ENCODE measurements at places on chromosomes 13 and 19. TPM values are rescaled to one million over a fixed set of nuclear protein-coding genes. Genes with fewer than 3 reads are reported as not detected.

Gene ZNF888
- 0.74 TPM for total RNA-seq

Gene GJB2
- total RNA-seq: 2.4 TPM

Gene PRR20D
- total RNA-seq: not detected

Gene CTXN1
- 0.95 TPM for total RNA-seq

Gene ZNF415
- total RNA-seq: 0.33 TPM

Gene ATP4B
- total RNA-seq: not detected

Gene TMEM59L
- total RNA-seq: not detected

Gene C19orf25
- total RNA-seq: 32.0 TPM

Gene SIAH3
- 0.03 TPM for total RNA-seq

Gene MICOS13
- total RNA-seq: 107 TPM

Gene FUT2
- not detected for total RNA-seq

Gene DLL3
- 1.7 TPM for total RNA-seq

Gene SSBP4
- 119 TPM for total RNA-seq

Gene CADM4
- total RNA-seq: 0.63 TPM

Gene ZC3H13
- total RNA-seq: 56.1 TPM

Gene C5AR1
- total RNA-seq: 0.63 TPM

Gene ZNF497
- total RNA-seq: 0.99 TPM

Gene NOVA2
- total RNA-seq: not detected

Gene LGALS7
- total RNA-seq: not detected

Gene COX7A1
- not detected for total RNA-seq

Gene CYP4F11
- total RNA-seq: 0.14 TPM

Gene MEIOSIN
- total RNA-seq: not detected

Gene ICAM5
- total RNA-seq: 3.1 TPM

Gene FUT6
- total RNA-seq: not detected

Gene MYBPC2
- not detected for total RNA-seq

Gene THOP1
- total RNA-seq: 212 TPM

Gene SIGLEC10
- 0.43 TPM for total RNA-seq

Gene KLF16
- total RNA-seq: 64.0 TPM
